ENCODE measurements at places on chromosomes 12 and 14. TPM values are rescaled to one million over a fixed set of nuclear protein-coding genes. Genes with fewer than 3 reads are reported as not detected.
A peak's percentile ranks its signal among the peaks of the same experiment; 100 is the strongest.

Gene RPL10L
- total RNA-seq: not detected

Gene TWF1
- 137 TPM for total RNA-seq

Gene RGS6
- total RNA-seq: 9.4 TPM

Gene CFAP54
- 16.2 TPM for total RNA-seq

DNA sequence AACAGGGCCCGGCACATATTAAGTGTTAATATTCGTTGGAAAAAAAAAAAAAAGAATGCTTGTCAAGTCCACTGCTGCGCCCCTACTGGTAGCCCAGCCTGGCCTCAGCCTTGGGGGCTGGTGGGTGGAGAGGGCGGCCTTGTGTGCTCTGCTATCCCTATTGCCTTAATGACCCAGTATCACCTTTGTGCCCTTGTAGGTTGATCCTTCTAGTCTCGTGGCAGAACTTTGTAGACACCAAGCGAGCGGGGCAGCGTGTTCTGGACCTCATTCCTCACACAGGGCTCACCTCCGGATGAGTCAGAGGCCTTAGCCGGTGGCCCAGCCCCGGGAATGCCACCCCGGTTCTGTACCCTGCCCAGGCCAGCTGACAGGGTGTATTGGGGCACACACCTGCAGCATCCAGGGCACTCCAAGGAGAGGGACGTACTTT lies 1.8 kb upstream of the RCOR1 start:
- no peak for DNase-seq

DNA sequence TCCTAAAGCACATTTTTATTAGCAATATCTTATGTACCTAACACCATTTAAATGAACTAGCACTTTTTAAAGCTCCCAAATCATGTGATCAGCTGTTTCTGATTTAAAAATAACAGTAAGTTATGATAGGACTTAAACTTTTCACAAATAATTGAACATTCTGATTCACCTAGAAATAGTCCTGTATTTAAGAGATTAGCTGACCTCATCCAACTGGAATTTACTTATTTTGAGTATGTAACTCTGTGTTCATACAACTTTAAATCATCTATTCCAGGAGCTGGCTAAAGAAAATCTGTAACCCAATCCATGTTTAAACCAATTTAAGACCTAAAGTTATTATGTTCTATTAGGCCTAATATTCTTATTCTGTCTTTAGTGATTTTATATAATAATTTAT lies 184.3 kb downstream of the CCDC91 start:
- DNase-seq: no peak

DNA sequence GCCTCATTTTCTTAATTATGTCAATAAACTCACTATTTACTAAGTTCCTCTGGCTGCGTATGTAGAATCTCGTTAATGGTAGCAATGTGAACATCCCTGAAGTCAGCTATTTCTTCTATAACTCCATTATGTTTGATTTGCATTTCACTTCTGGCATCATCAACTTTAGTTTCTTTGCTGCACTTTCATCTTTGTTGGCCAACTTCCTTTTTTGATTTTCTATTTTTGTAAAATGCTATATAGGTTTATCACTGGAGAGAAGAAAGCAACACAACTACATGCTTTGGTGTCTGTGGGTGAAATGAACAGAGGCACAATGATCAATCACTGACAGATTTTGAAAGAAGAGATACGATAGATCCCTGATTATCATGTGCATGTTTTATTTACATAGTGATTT lies 58.5 kb upstream of the ATF7IP start:
- DNase-seq: no peak

GRCh38 chr12:116207274-116207673 lies 70.2 kb downstream of the MED13L start:
- no peak for DNase-seq

DNA sequence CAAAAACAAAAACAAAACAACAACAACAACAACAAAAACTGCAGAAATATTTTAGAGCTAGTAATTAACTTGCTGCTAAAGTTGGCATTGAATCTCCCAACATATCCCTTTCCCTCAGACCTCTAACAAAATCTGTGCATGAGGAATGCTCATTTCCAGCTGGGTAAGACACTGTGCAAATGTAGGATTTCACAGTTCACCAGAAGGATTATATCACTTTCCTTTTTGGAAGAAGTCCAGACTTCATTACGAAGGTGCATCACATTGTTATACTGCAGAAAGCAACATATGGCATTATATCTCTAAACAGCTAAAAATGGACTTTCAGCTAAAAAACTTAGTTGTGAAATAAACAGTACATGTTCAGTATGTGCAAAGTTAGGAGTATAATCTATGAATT lies 341.8 kb downstream of the FSCB start:
- peak; percentile 78 for DNase-seq
